Stimulated activated CD4-positive, alpha-beta T cell treated with anti-CD3 and anti-CD28 coated beads, TNF-alpha, amount 100 ng/mL, for 1 hour (primary cell): ENCODE measurements at places on chromosomes 5 and 9.
A peak's percentile ranks its signal among the peaks of the same experiment; 100 is the strongest.

DNA sequence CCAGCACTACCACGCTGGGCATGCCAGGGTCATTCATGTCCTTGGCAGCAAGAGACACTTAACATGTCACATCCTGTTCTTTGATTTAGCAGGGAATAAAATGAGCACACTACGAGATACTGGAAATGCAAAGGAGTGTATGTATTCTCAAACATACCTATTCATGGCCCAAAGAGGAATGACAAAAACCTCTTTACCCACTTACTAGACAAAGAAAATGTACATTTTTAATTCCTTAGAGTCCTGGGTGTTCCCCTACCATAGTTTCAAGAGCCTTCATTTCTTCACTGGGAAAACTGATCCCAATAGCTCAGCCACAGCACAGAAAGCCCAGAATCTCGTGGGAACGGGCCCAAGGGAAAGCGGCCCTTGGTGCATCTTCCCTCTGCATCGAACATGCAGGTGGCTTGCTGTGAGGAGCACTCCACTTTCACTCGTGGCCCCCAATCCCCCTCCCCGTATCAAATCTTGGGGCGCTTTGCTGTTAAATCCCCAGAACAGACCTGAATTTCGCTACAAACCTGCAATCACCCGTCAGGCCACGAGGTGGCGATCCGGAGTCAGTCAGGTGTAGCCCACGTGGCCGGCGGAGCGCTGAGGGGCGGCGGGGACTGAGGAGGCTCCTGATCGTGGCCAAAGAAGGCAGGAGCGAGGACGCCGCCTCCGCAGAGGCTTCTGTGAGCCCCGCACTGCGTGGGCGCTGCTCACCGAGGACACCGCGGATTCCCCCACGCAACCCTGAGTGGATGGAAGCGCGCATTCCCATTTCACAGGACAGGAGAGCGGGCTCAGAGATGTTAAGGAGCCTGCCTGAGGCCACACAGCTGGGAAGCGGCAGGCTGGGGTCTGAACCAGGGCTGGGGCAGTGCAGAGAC lies 91.4 kb downstream of the LMX1B start:
- peak; percentile 57 for DNase-seq

DNA sequence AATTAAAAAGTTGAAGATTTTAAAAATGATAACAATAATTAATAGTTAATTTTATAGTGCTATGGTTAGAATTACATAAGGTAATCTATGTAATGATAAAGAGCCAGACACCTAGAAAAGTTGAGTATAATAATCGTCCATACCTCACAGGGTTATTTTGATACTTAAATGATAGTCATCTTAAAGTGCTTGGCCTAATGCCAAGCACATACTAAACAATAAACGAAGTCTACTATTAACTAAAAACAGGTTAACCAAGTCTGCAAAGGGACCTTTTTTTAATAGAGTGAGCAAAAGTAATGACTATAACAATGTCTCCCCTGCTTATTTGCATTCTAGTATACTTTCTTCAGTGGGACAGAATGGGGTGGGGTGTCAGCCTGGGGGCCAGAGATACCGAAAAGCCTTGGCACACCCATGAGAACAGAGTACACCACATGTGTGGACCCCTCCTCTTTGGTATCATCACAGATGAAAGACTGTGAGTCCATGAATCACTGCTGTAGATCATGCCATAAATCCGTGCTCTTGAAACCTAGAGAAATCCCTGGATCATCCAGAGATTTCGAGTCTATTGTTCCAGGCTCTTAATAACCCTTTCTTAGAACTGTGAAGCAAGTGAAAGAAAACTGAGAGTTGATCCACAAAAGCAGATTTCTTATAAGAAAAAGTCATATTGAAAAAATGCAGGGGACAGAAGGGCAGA lies 249.5 kb downstream of the PRELID2 start:
- DNase-seq = no peak

DNA sequence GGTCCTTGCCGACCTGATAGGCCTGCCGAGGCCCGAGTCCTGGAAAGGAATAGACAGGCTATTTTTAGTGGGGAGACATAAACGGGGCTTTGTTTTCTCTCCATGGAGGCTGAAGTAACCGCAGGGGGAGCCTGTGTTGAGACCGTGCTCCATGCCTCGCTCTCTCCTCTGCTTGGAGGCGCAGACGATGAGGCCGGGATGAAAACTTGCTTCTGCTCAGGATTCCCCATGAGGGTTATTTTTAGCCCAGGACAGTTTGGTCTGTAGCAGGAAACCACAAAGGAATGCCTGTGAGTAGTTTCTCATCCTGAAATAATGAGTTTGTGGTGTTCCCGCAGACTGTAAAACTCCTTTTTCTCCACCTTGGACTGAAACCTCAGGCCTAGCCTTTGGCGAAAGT lies 81.9 kb upstream of the RARS1 start:
- DNase-seq = no peak

GRCh38 chr5:14250084-14250695 lies 107.0 kb downstream of the TRIO start:
- no peak for DNase-seq

DNA sequence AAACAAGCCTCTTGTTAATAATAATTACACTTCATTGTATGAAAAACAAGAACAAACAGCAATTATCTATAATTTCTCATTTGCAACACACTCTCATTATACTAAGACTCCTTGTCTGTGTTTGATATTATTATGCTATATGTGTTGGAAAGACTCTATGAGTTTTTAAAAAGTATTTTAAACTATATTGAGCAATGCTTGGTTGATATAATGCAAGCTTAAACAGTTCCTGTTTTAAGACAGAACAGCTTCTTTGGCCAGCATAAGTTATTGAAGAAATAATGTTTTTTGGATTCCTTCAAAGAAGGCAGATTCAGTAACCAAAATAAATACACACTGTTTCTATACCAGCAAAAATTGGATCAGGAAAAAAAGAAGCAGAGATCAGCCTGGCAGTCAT lies 871.4 kb downstream of the MAT2B start:
- DNase-seq = no peak

DNA sequence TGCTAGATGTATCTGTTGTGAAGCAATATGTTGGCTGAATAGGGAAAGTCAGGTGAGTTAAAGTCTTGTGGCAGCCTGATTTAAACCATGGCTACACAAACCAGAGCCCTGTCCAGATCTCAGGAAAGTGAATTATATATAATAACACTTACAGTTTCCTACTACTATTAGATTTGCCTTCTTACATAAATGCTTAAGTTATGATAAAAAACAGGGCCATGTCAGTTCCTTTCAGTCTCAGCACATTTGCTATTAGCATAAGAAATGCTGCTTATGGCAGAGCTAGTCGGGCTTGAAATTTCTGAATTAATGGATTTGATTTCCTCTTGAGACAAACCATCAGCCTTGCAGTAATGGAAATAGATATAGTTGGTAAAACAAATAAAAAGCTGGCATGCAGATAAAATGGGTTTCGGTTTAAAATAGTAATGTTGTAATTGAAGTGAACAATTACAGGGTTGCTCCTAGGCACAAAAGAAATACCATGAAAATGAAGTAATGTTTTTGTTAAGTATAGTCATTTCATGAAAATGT lies 664.2 kb upstream of the ZNF608 start:
- DNase-seq = no peak

DNA sequence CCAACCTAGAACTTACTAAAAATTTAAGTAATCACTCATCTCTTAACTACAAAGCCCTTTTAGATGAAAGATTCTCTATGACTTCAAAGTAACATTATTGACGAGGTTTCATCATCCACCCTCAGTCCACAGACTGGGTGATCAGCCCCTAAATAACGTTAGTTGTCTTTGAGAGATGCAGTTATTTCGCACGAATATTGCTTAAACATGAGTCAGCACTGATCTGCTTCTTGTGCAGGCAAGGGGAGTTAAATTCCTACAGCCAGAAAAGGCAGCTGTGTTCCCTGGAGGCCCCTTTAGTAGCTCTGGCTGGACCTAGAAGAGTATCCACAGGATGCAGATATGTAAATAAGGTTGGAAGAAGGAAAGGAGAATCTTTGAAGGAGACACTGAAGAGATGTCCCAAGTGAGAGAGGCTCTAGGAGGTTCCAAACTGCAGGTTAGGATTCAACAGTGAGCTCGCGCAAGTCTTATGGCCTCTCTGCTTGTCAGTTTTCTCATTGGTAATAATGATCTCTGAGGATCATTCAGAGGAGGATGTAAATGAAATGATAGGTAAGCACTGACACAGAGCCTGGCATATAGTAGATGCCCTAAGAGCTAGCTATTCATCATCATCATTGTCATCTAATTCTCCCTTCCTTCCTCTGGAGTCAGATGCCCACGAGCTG lies 122.2 kb upstream of the MAN2A1 start:
- no peak for DNase-seq

GRCh38 chr5:122053181-122054109 lies 24.6 kb downstream of the LOX start:
- no peak for DNase-seq

DNA sequence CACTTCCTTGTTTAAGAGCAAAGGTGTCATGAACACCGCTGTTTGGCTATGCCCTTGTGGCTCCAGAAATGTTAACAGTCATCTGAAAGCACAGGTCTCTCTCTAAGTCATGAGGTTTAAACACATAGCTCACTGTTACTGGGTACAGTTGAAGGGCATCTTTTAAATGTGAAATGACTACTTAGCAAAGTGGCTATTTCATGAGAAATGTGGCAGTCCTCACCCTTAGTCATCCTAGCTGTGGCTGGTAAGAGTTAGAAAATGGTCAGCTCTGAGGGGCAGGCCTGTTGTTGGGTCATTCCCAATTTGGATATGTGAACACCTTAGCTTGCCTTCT lies 24.2 kb upstream of the TMEM171 start:
- no peak for DNase-seq
